ENCODE measurements at places on chromosomes 5 and 9. TPM values are rescaled to one million over a fixed set of nuclear protein-coding genes. Genes with fewer than 3 reads are reported as not detected.

Gene SLC23A1
- total RNA-seq = not detected

Gene SVEP1
- 16.3 TPM for total RNA-seq

Gene PCDHGA7
- total RNA-seq = 23.8 TPM

Gene CATSPER3
- not detected for total RNA-seq

Gene KIF27
- 18.8 TPM for total RNA-seq

Gene GARIN3
- total RNA-seq = not detected

Gene FCHO2
- total RNA-seq = 76.7 TPM

Gene COL23A1
- total RNA-seq = 0.94 TPM

Gene FOXD1
- total RNA-seq = 0.31 TPM

Gene FOXD4L6
- total RNA-seq = 1.3 TPM

Gene ZNF782
- total RNA-seq = 54.8 TPM

Gene PCDHGB1
- 20.3 TPM for total RNA-seq

Gene RALGDS
- 196 TPM for total RNA-seq

Gene MTMR12
- total RNA-seq = 28.8 TPM

Gene RCL1
- 30.7 TPM for total RNA-seq

Gene CDH9
- total RNA-seq = 14.7 TPM

Gene SMIM33
- not detected for total RNA-seq

Gene C5orf34
- total RNA-seq = 5.0 TPM

Gene TNC
- total RNA-seq = 101 TPM

Gene TIMD4
- total RNA-seq = not detected

Gene NR5A1
- not detected for total RNA-seq

Gene ACOT12
- 5.0 TPM for total RNA-seq

Gene CMYA5
- total RNA-seq = 2.5 TPM

Gene SLCO6A1
- 0.31 TPM for total RNA-seq

Gene ABLIM3
- 19.4 TPM for total RNA-seq

Data from parietal lobe (tissue), 2 donors.